Effector memory CD4-positive, alpha-beta T cell (primary cell): ENCODE measurements at places on chromosomes 1 and 21.

- H3K4me3 ChIP-seq, result no peak overlapping the region
- no peak for DNase-seq
- peaks cover 2% of the 10 kb centered on the region for H3K4me1 ChIP-seq
- H3K27me3 ChIP-seq, result no peaks in the 10 kb centered on the region
- no peaks in the 10 kb centered on the region for H3K36me3 ChIP-seq
- no peak overlapping the region for H3K27ac ChIP-seq
Measured at GRCh38 chr1:246482805-246483568, 24.1 kb downstream of the SMYD3 start.

DNA sequence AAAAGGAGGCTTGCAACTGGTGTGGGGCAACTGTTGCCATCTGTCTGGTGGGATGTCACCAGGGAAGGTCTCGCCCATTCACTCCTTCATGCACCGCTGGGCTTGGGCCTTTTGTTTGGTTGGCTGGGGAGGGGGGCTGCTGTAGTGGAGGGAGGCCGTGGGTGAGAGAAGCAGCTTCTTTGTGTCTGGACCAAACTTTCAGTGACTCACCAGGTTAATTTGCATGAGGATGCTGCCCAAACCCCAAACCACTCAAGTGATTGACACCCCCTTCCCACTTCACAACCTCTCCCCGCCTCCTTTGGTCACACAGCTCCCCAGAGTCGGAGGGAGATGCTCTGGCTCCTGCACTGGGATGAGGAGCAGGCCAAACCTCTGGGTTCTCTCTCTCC lies 19.7 kb downstream of the BTG2 start:
- H3K4me3 ChIP-seq, result peak overlapping the region; percentile 26
- DNase-seq, result peak; percentile 64
- H3K4me1 ChIP-seq, result peaks cover 76% of the 10 kb centered on the region
- no peaks in the 10 kb centered on the region for H3K36me3 ChIP-seq

DNA sequence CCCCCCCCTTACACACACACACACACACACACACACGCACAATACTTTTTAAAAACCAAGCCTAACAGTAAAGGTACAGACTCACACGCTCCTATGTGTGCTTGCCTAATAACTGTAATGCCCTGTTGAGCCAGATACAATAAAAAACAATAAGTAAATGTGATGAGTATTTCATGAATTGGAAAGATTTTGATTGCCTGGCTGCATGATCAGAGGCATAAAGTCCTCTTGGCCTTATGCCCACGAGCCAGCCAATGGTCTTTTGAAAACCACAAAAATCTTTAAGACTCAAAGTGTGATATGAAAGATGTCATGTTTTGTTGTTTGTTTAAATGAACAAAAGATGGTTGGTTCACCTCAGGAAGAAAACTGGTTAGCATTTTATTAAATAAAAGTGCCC lies 441.9 kb upstream of the ZRANB2 start:
- no peaks in the 10 kb centered on the region for H3K36me3 ChIP-seq
- H3K4me3 ChIP-seq, result no peak overlapping the region
- H3K4me1 ChIP-seq, result no peaks in the 10 kb centered on the region
- DNase-seq, result no peak
- no peaks in the 10 kb centered on the region for H3K27me3 ChIP-seq

- H3K27me3 ChIP-seq, result no peaks in the 10 kb centered on the region
- no peak overlapping the region for H3K4me3 ChIP-seq
- no peaks in the 10 kb centered on the region for H3K36me3 ChIP-seq
- no peaks in the 10 kb centered on the region for H3K4me1 ChIP-seq
- no peak for DNase-seq
Measured at GRCh38 chr1:74530892-74531291, 18.5 kb upstream of the LRRC53 start.

DNA sequence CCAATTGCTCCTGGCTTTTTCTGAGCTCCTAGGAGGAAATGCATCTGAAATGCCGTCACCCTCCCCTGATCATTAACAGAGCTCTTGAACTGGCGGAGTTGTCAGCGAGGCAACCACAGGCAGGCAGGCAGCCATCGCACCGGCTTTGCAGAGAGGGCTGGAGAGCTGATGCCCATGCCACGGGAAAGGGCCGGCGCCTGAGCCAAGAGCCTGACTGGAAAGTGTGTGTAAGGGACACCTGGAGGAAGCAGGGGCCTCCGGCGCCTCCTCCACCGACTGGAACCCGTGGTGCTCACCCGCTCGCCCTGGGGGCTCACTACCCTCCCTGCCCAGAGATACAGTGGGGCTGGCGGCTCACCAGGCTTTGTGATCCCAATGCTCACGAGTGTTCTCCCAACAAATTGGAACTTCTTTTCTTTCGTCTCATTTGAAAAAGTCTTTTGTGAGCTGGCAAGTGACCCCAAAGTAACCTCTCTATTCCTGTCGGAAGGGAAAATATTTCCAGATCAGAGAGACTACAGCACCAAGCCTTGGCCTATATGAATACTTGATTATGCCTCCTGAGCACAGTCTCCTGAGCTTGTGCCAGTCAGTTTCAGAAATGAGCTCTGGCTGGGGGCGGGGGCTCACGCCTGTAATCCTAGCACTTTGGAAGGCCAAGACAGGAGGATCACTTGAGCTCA lies 97.7 kb upstream of the SLC25A33 start:
- H3K27ac ChIP-seq, result no peak overlapping the region
- no peaks in the 10 kb centered on the region for H3K27me3 ChIP-seq
- no peaks in the 10 kb centered on the region for H3K4me1 ChIP-seq
- H3K36me3 ChIP-seq, result no peaks in the 10 kb centered on the region
- DNase-seq, result no peak

- no peaks in the 10 kb centered on the region for H3K27me3 ChIP-seq
- H3K4me3 ChIP-seq, result no peak overlapping the region
- DNase-seq, result no peak
- no peaks in the 10 kb centered on the region for H3K4me1 ChIP-seq
Measured at GRCh38 chr1:226274138-226274537, 34.8 kb downstream of the LIN9 start.

DNA sequence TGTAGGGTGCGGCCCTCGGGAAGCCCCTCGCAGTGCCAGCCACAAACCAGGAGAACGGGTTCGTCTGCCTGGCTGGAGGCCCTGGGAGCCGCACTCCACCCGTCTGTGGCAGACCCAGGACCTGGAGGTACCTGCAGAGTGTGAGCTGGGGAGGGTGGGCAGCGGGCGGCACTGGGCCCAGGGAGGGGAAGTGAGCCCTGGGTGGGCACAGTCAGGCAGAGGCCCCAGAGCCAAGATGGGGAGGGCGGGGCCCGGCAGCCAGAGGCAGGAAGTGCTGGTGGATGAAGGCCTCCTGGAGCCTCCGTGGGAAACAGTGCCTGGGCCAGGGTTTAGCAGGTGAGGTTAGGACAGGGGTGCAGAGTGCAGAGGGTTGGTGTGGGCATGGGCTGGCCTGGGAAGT lies 4.0 kb upstream of the PEX10 start:
- H3K27me3 ChIP-seq, result no peaks in the 10 kb centered on the region
- no peak for DNase-seq
- H3K4me1 ChIP-seq, result peaks cover 48% of the 10 kb centered on the region
- H3K4me3 ChIP-seq, result peak overlapping the region; percentile 50

DNA sequence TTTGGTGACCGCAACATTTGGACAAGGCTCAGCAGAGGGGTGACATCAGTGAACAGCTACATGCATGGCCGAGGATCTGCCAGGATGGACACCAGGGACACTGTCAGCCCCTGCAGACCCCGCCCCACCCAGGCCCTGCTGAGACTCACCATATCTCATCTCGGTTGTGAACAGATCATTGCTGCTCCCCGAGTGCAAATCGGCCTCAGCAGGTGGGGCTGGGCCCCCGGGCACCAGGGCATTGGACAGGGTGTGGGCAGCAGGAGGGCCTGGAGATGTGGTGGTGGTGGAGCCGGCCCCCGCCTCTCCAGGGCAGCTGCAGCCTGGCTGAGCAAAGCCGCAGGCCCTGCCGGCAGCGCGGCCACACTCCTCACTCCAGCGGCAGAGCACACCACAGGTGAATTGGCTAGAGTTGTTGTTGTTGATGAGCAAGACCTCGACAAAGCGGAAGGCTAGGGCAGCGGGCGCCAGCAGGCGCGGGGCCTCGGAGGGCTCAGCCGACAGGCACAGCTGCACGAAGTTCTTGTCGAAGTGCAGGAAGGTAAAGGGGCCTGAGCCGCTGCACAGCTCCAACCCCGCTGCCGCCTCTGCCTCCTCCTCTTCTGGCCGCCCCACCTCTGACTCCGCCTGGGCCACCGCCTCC lies 8.2 kb downstream of the ADGRB2 start:
- H3K27me3 ChIP-seq, result no peaks in the 10 kb centered on the region
- DNase-seq, result no peak
- no peaks in the 10 kb centered on the region for H3K36me3 ChIP-seq
- peaks cover 13% of the 10 kb centered on the region for H3K4me1 ChIP-seq

- H3K27me3 ChIP-seq, result no peaks in the 10 kb centered on the region
- no peaks in the 10 kb centered on the region for H3K36me3 ChIP-seq
- DNase-seq, result no peak
- H3K27ac ChIP-seq, result no peak overlapping the region
Measured at GRCh38 chr1:5274527-5274926, 620.1 kb downstream of the AJAP1 start.

DNA sequence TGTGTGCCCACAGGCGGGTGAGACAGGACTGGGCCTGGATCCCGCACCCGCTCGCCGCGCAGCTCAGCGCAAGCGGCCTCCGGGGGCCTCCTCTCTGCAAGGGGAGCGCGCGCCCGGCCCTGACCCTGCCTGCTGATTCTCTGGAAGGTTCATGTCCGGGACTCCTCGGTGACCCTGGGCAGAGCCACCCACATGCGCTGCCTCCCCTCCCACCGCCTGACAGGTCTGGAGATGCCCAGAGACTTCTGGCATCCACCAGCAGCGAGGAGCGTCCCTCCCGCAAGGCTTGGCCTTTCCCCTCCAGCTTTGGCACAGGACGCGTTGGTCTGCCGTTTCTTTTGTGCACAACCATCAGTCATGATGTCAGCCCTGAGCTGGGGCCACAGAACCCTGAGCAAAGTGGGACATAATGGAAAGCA lies 42.0 kb upstream of the COL6A2 start:
- no peaks in the 10 kb centered on the region for H3K36me3 ChIP-seq
- DNase-seq, result no peak
- H3K27ac ChIP-seq, result no peak overlapping the region
- no peaks in the 10 kb centered on the region for H3K4me1 ChIP-seq

DNA sequence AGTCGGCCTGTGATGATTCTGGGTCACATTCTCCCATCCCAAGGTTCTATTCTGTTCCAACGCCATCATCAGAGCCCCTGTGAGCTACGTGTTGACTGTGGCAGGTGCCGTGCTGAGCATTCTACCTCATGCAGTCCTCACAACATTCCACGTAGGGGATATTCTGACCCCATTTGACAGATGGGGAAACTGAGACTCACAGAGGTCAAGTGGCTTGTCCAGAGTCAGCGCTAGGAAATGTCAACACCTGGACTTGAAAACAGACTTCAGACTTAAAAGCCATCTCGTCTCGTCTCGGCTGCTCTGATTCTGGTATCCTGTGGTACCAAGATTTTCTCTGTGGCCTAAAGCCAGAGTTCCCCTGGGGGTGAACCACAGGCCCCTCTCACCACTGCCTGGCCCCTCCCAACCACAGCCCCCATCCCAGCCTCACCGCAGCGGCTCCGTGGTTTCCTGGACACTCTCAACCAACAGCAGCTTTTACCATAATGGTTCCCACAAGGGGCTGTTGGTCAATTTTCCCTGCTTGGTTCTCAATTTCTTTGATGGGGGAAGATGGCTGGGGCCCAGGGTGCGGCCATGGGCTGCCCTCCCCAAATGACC lies 39.6 kb downstream of the SDC3 start:
- no peaks in the 10 kb centered on the region for H3K27me3 ChIP-seq
- H3K4me3 ChIP-seq, result no peak overlapping the region
- no peaks in the 10 kb centered on the region for H3K36me3 ChIP-seq
- H3K4me1 ChIP-seq, result peaks cover 5% of the 10 kb centered on the region
- DNase-seq, result no peak

DNA sequence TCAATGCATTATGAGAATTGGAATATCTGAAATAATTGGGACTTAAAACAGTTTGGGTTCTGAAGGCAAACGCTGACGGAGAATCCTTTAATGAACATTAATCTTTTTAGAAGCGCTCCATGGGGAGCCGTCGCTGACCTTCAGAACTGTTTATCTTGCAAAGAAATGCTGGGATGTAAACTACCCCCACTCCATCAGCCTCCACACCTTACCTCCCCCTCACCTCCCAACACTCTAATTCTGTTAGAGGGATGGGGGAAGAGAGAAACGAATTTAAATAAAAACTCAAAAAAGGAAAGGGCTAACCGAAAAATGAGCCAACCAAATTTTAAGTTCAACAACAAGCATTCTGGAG lies 44.1 kb upstream of the DNAJC6 start:
- peak overlapping the region; percentile 64 for H3K4me3 ChIP-seq
- H3K4me1 ChIP-seq, result peaks cover 8% of the 10 kb centered on the region
- H3K27me3 ChIP-seq, result peaks cover 4% of the 10 kb centered on the region
- no peak overlapping the region for H3K27ac ChIP-seq
- no peak for DNase-seq
- no peaks in the 10 kb centered on the region for H3K36me3 ChIP-seq
